ENCODE measurements at places on chromosomes 1 and 21.

GRCh38 chr21:33029385-33029921 is 3.7 kb downstream of the OLIG2 start:
- DNase-seq, result no peak

- DNase-seq, result no peak
Observed at GRCh38 chr1:65372557-65372956, 47.9 kb upstream of the LEPR start.

DNA sequence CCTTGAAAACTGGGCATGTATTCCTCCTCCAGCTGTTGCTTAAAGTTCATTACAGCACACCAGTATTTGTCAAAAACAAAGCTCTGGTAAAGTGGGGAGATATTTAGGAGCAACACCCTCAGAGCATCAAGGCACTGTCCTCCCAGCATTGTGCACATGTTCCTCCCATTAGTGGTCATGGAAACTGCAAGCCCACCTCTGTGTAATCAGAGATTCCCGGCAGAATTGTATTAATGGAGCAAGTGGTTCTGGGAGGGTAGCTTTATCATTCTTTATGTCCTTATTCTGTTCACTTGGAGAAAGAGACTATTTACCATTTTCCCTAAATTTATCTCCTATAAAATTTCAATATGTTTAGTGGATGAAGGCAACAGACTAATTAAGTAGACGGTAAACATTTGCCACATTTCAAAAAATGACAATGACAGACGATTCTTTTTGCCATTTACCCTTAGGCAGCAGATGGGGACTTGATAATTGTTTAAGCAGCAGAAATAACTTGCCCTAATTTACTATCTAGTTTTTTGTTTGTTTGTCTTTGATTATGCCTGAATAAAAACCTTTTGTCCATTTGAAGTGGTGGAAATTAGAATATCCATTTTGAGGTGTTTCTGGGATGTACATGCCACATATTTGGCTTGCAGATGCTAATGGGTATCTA is 289.6 kb upstream of the ST6GALNAC5 start:
- no peak for DNase-seq

- no peak for DNase-seq
Observed at GRCh38 chr21:34372321-34372720, 3.0 kb upstream of the SMIM11 start.

DNA sequence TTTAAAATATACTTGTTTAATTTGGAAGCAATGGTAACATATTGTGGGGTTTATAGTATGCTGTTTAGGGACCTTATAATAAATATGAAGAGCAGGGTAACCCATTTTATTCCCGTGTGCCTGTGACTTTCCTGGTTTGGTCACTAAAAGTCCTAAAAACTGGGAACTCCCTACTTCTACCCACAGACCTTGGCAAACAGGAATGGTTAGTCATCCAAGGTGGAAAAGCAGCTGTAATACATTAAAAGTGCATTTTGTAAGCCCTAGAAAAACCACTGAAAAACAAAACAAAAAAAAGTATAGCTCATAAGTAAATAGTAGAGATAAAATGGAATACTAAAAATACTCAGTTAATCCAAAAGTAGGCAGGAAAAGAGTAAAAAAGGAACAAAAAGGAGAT is 538.9 kb downstream of the LMO4 start:
- no peak for DNase-seq

- DNase-seq, result no peak
Observed at GRCh38 chr1:2163205-2163604, 31.4 kb downstream of the FAAP20 start.

DNA sequence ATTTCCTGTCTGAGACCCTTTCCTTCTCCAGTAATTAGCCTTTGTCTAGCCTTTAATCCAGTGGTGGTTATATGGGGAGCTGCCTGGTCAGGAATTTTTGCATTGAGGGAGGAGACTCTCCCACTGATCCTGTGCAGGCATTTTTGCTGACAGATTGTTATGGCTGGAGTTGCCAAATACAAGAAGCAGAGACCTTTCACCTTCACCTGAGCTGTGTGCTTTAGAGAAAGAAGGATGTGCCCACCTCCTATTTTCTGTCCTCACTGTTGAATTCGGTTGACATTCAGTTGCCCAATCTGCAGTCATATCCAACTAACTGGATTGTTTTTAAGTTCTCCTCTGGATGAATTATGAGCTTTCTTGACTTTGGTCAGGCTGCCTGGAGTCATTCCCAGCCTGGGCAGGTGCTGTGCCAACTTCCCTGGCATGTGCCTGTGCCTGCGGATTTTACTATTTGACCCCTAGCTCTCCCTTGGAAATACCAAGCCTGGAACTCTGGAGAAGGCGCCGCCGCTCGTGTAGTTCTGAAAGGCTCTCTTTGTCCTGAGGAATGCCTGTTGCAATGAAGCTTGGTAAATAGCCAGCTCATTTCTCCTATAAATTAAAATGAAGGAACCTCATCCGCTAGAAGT is 143.9 kb downstream of the NOS1AP start:
- no peak for DNase-seq

- DNase-seq, result no peak
Observed at GRCh38 chr1:156471496-156472490, 28.8 kb downstream of the MEF2D start.

GRCh38 chr1:234727018-234727940 is 117.3 kb upstream of the IRF2BP2 start:
- DNase-seq, result no peak

DNA sequence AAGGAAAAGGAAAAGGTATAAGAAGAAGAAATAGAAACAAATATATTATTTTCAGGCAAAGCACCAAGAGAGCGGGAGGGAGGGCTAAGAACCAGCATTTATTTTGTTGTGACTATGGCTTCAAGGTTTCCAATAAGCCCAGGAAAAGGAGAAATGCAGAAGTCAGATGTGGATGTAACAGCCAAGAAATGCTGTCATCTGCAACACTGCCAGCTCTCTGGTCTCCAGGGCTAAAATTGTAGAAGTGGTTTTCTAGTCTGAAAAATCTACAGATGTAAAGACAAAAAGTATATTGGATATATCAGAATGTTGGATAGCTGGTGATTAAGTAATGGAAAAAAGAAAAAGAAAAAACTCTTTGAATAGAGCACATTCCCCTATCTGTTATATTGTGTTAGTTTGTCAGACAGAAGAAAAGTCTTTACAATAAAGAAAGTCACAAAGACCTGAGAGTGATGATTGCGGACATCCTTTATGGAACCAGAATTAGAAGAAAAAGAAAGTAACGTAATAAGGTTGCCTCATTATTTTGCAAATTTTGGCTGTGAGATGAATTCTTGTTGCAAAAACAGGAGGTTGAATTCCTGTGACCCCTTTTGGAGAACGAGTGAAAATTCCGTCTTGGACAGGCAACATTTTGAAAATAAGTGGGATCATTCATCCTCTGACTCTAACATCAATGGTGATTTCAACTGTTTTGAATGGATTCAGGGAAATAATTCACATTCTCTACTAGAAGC is 938.1 kb downstream of the TTLL7 start:
- no peak for DNase-seq

DNA sequence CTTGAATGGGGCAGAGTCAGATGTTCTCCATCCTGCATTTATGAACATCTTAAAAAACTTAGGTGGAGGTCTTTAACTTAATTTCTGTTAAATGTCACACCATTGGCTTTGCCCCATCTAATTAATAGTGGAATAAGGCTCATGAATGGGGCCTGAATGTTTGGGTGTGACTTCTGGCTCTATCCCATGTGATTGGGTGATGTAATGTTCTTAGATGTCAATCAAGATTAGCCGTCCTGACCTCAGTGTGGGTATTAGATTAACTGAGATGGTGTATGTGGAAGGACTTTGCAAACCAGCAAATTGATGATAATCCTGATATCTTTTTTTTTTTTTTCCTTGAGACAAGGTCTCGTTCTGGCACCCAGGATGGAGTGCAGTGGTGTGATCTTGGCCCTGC is 38.1 kb downstream of the C1orf21 start:
- DNase-seq, result no peak

- DNase-seq, result peak; percentile 27
Observed at GRCh38 chr1:97581614-97582051, 339.2 kb downstream of the DPYD start.

- DNase-seq, result no peak
Observed at GRCh38 chr1:53462193-53462592, 3.0 kb downstream of the DMRTB1 start.
